Posterior vena cava (tissue), 2 donors: ENCODE measurements at places on chromosomes 16 and 17.

GRCh38 chr17:2828397-2829038 is 32.3 kb downstream of the RAP1GAP2 start:
- DNase-seq, result peak; percentile 92

GRCh38 chr17:77313831-77314230 is 173.1 kb downstream of the SEC14L1 start:
- DNase-seq, result peak; percentile 42

GRCh38 chr16:17313085-17313611 is 157.6 kb downstream of the XYLT1 start:
- peak; percentile 88 for DNase-seq

GRCh38 chr16:1790261-1790610 is 3.3 kb downstream of the IGFALS start:
- no peak for DNase-seq

DNA sequence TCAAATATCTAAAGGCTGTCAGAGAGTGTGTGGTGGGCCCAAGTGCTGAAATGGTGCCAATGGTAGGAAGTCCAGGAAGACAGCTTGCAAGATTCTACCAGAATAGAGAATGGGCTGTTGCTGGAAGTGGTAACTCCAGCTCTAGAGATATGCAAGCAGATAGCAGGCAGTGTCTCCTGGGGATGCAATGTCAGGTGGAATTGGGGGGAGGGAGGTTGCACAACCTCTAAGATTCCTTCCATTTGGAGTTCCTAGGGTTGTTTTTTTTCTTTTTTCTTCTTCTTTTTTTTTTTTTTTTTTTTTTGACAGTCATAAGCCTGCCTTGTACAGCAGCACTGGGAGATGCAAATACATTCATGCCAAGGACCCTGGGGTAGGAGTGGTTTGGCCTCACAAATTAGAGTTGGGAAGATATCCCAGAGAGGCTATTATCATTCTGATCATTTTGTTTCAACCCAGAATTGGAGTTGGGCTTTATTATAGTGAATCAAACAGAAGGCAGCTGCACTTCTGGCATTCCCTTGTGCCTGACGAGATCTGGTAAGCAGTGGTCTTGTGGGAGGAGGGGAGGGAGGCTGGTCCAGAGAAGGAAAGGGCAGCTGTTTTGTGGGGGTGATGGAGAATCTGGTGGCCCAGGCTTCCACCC is 51.1 kb downstream of the SLC6A2 start:
- no peak for DNase-seq

DNA sequence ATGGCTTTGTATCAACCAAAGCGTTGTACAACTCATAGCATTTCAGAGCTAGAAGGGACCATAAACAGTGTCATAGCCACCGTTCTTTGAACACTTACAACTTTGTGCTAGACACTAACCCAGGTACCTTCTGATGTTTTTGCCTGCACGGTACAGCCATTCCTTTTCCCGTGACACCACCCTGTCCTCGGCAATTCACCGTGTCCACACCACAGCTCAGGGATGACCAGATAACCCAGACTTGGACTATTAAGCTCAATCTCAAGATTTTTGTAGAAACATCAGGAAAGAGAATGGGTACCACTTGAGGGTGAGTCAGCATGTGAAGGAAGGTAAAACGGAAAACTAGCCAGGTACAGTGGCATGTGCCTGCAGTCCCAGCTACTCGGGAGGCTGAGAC is 9.8 kb upstream of the CBFB start:
- DNase-seq, result peak; percentile 45

- no peak for DNase-seq
Measured at GRCh38 chr17:61400066-61400716, 548 bp downstream of the TBX2 start.

GRCh38 chr17:36818134-36818825 is 119.0 kb upstream of the LHX1 start:
- DNase-seq, result peak; percentile 9

DNA sequence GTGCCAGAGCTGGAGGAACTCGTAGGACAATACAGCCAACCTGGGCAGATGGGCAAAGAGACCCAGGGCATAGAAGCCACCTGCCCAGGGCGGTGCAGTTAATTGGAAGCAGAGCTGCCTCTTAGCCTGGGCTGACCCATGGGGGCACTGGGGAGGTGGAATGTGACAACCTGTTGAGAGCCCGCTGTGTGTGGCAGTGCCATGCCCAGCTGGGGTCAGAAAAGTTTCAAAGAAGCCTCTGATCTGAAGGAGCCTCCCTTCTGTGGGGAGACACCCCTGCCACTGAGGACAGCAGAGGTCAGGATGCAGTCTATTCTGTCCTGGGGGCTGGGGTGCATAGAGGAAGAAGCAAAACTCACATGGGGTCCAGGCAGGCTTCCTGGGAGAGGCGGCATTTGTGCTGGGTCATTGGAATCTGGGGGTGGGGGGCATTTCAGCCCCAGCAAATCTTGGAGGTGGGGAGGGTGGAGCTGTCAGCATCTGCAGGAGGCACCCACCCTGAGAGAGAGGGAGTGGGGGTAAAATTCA is 176.1 kb upstream of the CIBAR2 start:
- no peak for DNase-seq
